ENCODE measurements at places on chromosomes 12 and 14. TPM values are rescaled to one million over a fixed set of nuclear protein-coding genes. Genes with fewer than 3 reads are reported as not detected.

- DNase-seq, result no peak
Measured at GRCh38 chr14:55701638-55702037, 121.6 kb downstream of the KTN1 start.

DNA sequence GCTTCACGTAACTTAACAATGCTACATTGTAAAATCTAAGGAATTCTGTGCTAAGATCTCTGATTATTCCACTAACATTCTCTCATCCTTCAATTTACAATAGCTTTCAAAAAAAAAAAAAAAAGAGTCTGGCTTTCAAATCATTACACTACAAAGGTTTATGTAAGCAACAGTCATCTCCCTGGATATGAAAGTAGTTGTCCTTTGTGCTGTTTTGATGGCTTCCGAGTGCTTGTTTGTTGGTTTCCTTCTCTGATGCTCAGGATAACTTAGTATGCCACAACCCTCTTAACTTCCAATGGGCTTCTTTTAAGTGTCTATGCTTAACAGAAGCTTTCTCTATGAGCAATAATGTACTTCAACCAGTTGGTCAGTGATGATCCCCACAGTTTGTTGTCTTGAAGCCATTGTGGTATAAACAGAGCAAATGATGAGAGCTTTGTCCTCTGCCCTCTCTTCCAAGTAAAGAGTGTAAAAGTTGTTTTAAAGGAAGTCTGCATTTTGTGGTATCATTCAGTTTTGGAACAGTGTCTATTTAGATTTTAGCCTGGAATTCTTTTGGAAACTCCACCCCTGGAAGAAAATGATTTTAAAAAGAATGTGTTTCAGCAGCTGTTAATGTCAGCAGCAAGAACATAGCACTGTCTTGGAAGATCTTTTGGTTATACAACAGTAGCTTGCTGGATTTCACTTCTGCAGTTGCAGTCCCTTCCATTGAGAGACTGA, 396.1 kb upstream of the RGS6 start:
- DNase-seq, result no peak

DNA sequence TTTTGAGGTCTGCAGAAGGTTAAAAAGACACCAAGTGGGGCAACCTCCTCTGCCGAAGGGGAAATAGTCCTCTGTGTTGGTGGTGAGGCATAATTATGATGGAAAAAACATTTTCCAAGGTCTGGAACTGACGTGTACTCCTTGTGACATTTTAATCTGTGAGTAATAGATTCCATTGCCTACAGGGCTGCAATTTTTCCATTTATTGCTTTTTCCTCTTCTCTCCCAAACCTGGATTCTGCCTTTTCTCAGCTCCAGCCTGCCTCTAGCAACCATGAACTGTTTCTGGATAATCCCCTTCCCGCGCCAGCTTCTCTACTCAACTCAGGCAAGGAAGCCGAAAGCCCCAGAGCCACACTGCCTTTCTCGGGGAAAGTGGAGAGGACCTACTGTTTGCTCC, 230.1 kb upstream of the PLXNC1 start:
- DNase-seq, result peak; percentile 24

DNA sequence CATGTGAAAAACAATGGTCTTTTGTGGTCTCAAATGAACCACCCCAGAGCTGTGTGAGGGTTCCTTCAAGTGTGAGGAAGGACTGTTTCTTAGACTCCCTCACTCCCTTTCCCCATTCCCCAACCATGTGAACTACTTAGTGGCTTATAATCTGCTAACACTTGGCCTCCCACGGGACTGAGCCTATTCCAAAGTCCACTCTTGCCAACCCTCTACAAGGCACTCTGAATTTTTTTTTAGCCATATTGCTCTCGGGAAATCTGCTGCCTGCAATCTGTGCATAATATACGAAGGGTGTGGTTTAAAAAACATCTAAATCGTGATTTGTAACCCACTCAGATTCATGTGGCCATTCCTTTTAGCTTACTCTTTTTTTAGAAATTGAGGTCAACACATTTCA, 2.6 kb downstream of the SVOP start:
- DNase-seq, result no peak

ADAMTS20 gene
- 0.11 TPM for polyA plus RNA-seq

DNA sequence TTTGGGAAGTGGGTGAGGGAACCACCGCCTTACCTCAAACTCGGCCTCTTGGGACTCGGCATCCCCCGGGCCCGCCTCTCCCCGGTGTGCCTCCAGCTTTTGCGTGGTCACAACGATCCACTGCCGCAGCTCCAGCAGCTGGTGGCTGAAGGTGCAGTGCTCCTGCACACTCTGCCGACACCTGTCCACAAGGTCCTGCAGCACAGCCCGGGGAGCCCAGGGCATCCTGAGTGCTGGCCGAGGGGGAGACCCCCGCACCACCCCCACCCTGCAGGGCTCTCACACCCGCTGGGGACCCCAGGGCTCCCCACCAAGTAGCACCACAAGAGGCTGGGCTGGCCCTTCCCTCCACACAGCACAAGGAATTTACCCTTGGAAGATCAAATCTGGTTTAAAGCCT, 76.6 kb downstream of the SYNE3 start:
- no peak for DNase-seq

APOF gene
- not detected for polyA plus RNA-seq

CD163 gene
- 9.9 TPM for polyA plus RNA-seq

GNPNAT1 gene
- polyA plus RNA-seq, result 16.4 TPM

KRT72 gene
- not detected for polyA plus RNA-seq

C1R gene
- 79.6 TPM for polyA plus RNA-seq

DNA sequence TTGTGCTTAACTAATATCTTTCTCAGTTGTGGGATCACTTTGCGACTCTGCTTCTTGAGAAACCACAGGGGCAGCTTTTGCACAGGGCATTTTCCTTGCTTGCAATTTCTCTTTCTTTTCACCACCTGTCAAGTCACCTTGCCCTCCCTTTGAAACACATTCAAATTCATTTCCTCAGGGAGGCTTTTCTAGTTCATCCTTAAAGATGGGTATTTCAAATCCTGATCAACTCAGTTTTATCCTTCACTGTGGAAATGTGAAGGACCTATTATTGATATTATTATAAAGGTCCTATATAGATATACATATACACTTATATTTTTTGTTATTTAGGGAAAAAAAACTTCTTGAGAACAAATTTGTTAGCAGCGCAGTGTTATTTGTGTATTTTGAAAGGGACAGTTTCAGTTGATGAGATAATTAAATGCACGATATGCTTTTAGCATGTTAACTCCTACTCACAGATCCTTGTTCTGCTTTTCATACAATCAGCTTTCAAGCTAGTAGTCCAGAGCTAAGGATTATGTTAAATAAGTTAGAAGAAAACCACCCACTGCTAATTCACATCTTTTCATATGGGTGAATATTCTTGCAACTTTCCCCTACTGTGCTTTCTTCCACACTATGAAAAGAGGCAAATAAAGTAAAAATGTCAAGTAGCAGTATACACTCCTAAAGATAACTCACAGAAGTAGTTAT, 501.4 kb upstream of the RGS6 start:
- no peak for DNase-seq

SHMT2 gene
- polyA plus RNA-seq, result 53.7 TPM

GRCh38 chr12:101200145-101200544, 9.9 kb downstream of the SLC5A8 start:
- no peak for DNase-seq

GRCh38 chr12:57641699-57642442, 8.9 kb upstream of the B4GALNT1 start:
- DNase-seq, result no peak

LTBP2 gene
- polyA plus RNA-seq, result 7.4 TPM

- no peak for DNase-seq
Measured at GRCh38 chr12:85509081-85509856, 229.2 kb downstream of the ALX1 start.

- no peak for DNase-seq
Measured at GRCh38 chr12:58503731-58504130, 416.6 kb downstream of the LRIG3 start.

DNA sequence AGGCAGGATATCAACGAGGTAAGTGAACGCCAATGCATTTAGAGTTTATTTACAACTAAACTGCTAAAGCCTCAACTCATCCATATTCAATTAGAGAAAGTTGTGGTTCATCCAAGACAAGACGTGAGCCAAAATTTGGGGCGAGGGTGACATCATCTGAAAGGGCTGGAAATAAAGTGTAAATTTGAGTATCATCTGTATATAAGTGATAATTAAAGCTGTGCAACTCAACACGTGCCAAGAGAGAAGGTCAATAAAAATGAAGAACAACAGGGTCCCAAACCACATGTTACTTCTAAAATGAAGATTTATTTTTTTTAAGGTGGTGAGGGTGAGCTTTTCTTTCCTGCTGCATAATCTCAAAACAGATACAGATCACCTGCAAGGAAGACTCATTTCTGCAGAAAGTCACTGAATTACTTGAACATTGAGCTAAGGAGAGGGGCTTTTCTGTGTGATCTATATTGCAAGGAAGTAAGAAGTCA, 203.6 kb downstream of the EFCAB11 start:
- no peak for DNase-seq

COCH gene
- 7.2 TPM for polyA plus RNA-seq

GRCh38 chr14:103143506-103143905, 20.2 kb downstream of the TNFAIP2 start:
- DNase-seq, result no peak

- no peak for DNase-seq
Measured at GRCh38 chr14:89760086-89760485, 194.4 kb downstream of the EFCAB11 start.

DNA sequence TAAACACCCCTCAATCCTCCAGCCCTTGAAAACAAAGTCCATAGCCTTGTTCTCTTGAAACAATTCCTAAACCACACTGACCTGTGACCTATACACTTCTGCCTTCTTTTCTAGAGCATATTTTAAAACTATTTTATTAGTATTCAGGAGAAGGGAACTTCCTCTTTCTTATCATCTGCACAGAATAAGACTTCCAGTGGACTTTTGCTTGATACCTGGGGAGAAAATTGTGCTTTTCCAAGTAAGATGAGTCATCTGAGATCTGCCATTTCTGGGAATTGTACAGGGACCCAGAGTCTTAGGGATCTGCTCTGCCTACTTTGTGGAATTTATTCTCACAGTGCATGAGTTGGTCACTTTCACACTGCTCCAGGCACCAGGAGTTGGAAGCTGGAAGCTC, 10.5 kb upstream of the WNT5B start:
- DNase-seq, result no peak

DNA sequence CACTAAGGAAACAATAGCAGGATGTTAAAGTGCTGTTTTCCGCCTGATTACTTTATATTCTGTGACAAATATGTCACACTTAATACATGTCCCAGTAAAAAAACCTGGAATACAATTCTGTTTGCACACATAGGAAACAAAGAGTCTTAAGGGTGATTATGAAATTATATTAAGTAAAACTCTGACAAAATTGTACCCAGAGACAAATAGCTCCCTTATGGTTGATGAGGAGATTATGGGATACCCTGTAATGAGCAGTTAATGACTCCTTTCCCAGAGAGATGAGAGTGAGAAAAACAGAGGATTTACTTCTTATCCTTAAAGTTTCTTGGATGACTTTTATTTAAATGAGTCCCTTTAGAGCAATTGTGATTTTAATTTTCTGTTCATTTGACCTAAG, 370.6 kb downstream of the PDZRN4 start:
- no peak for DNase-seq

GRCh38 chr14:45251912-45252311, 1.1 kb downstream of the MIS18BP1 start:
- no peak for DNase-seq

- no peak for DNase-seq
Measured at GRCh38 chr14:96445844-96446710, 54.1 kb downstream of the AK7 start.

GRCh38 chr14:103028161-103028767, 29.1 kb downstream of the CDC42BPB start:
- no peak for DNase-seq

DNA sequence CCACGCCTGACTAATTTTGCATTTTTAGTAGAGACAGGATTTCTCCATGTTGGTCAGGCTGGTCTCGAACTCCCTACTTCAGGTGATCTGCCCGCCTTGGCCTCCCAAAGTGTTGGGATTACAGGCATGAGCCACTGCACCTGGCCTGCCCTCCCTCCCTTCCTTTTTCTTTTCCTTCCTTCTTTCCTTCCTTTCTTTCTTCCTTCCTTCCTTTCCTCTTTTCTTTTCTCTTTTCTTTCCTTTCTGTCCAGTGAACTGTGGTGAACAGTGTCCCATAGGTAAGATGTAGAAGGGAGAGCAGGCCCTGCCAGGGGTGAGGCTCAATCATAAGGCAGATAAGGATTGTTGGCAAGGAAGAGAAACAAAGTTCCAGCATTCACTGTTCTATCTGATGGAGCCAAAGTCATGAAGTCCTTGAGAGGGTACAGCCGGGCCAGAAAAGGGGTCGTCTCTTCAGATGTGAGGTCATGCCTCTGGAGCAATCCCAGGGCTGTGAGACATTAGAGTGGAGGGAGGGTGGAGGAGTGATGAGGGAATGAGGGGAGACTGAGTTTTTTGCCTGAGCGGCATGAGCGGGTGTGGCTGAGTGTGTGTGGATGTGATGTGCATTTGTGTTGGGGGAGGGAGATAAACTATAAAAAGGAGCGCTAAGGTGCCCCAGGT, 4.2 kb upstream of the MLF2 start:
- DNase-seq, result no peak

GRCh38 chr14:42523666-42524065, 917.0 kb downstream of the LRFN5 start:
- DNase-seq, result peak; percentile 10

- DNase-seq, result no peak
Measured at GRCh38 chr12:85385406-85385805, 105.4 kb downstream of the ALX1 start.

DNA sequence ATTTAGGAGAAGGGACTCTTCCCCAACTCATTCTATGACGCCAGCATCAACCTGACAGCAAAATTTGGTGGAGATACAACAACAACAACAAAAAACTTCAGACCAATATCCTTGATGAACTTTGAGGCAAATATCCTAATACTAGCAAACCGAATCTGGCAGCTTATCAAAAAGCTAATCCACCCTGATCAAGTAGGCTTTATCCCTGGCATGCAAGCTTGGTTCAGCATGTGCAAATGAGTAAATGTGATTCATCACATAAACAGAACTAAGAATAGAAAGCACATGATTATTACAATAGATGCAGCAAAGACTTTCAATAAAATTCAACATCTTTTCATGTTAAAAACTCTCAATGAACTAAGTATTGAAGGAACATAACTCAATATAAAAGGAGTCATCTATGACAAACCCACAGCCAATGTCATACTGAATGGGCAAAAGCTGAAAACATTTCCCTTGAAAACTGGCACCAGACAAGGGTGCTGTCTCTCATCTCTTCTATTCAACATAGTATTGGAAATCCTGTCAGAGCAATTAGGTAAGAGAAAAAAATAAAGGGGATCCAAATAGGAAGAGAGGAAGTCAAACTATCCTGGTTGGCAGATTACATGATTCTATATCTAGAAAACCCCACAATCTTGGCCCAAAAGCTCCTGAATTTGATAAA, 233.3 kb downstream of the CCDC59 start:
- peak; percentile 1 for DNase-seq

LHX5 gene
- polyA plus RNA-seq, result not detected

NANOG gene
- 0.09 TPM for polyA plus RNA-seq

Measured in muscle of arm (tissue), 14 donors.